Activated CD4-positive, alpha-beta T cell treated with anti-CD3 and anti-CD28 coated beads, Interleukin-2, amount 50 U/mL, for 16 hours (primary cell): ENCODE measurements at places on chromosomes 3 and 15.

DNA sequence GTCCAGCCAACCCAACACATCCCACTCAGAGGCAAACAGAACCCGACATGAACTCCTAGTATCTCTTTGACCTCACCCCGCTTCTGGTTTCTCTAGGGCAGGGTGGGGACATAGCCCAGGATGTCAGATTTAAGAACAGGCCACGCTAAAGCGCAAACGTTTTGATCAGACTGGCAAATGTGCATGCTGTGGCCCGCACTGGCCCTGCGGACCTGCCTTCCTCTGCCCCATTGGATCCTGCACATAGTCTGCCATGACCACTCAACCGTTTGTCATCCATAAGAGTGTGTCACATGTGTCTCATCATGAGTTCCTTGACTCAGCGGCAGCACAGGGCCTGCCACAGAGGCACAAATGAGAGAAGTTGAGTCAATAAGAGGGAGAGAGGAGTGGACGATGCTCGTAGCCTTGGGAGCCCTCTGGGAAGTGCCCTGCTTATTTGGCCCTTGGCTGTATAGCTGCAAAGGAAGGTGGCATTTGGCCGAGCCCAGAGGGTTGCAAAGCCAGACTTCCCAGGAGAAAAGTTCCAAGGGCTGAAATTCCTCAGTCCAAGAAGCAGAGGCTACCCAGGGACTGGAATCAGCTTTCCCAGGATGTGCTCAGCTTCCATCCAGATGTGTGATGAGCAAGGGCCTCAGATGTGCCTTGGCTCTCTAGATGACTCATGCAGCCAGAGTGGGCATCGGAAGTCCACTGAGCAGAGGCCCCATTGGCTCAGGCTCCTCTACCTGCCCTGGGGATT, 55.5 kb upstream of the SLCO2A1 start:
- no peak for DNase-seq

- no peak for DNase-seq
Observed at GRCh38 chr3:66236281-66236680, 15.5 kb downstream of the SLC25A26 start.

- no peak for DNase-seq
Observed at GRCh38 chr3:66457252-66457651, 43.6 kb downstream of the LRIG1 start.

DNA sequence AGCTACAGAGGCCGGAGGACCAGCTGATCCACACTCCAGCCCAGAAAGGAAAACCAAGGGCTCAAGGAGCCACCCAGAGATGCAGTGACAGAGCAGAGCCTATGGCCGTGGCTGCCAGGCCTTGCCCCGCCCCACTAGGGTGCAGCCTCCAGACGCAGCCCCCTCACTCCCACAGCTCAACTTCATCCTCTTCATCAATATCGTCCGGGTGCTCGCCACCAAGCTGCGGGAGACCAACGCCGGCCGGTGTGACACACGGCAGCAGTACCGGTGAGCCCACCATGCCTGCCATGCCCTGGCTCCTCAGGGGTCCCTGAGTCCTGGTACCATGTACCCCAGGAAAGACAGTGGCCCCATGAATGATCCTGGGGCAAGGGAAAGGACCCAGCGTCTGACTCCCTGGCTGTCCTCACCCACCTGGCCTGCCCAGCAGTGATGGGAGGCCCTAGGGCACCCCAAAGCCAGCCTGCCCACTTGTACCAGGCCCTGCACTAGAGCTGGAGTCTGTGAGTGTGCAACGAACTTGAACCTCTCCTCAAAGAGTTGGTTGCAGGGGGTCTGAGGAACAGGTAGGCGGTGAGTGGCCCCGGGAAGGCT, 24.2 kb downstream of the PTH1R start:
- DNase-seq = no peak

DNA sequence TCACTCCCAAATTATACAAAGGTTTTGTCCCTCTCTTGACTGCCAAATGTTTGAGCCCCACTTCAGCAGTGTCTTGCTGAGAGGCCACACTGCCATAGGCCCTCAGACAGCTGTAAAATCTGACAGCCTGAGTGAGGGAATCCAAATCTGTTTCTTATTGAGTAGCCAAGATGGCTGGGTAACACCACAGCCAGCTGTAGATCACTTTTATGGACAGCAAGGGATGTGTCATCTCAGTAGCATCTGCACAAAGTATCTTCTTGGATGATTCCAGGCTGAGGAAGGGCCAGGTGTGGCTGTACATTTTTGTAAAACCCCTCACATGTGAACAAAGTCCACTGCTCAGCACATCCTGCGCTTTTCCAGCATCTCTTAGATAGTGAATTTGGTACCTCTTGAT, 237.0 kb upstream of the LRTM1 start:
- no peak for DNase-seq

DNA sequence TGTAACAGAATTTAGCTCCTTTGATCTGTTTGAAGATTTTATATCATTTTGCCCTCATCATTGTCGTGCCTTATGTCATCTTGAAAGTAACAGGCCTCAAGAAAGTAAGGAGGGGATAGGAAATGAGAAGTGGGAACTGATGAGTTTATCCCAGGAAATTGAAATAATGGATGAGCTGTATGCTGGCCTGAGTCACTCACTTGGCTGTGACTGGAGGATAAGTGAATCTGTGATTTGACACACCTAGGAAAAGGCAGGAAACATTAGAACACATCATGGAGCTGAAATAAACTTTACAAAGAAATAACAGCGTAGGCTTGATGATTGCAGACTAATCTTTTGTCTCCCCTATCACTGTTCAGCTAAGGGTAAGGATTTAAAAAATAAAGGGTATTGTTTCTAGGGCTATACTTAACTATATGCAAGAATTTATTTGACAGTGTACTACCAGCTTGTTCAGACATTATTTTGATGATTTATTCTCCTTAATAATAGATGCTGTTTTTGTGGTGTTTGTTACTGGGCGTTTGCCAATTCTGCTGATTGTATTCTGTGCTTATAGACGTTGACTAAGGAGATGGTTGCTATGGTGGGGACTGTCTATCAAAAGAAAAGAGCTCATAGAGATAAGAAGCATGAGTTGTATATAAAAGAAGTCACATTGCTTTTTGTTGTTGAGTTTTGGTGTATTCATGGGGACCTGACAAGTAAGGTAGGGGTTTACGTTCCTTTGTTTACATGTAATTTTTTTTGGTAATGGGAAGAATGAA, 105.6 kb upstream of the ROPN1 start:
- no peak for DNase-seq

DNA sequence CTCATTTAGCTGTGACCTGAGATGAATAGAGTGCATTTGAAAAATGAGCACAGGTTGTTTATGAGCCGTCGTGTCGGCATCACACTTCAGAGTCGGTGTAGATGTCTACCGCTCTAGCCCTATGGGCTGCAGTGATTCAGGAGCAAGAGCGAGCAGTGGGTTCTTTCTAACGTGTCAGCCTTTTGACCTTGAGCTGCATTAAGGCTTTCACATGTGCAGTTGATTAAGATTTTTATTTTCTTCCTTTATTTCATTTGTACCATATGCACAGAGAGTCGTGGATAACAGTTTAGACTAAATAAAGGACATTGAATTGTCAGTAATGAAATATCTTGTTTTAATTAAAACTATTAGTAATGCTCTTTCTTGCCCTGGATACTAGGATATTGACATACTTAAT, 368.2 kb downstream of the PTPRG start:
- no peak for DNase-seq

DNA sequence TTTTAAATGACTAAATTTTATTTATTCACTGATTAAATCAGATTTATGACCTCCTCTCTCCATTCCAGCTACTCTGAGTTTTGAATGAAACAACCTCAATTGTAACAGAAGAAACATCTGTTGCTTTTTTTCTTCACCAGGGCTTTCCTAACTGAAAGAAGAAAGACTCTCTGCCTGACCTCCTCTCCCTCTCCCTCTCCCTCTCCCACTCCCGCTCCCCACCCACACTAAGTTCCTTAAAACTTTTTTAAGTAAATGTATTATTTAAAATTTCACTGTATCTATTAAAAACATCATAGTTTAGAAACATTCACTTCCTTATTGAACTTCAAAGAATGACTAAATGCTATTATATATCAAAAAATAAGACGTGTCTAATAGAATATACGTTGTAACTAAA, 122.0 kb downstream of the TFDP2 start:
- DNase-seq = no peak

- DNase-seq = no peak
Observed at GRCh38 chr3:183008800-183009199, 28.5 kb upstream of the DCUN1D1 start.
